ENCODE measurements at places on chromosomes 7 and 10. TPM values are rescaled to one million over a fixed set of nuclear protein-coding genes. Genes with fewer than 3 reads are reported as not detected.

ELN gene
- total RNA-seq, result 0.39 TPM

DPYSL4 gene
- total RNA-seq, result 1.2 TPM

TMEM225B gene
- 5.5 TPM for total RNA-seq

NEUROD6 gene
- not detected for total RNA-seq
